ENCODE measurements at places on chromosomes 3 and 15. TPM values are rescaled to one million over a fixed set of nuclear protein-coding genes. Genes with fewer than 3 reads are reported as not detected.

Gene CCDC39
- 0.10 TPM for total RNA-seq

Gene ANKRD34C
- 0.21 TPM for total RNA-seq

Gene GP5
- 0.21 TPM for total RNA-seq

Gene PLSCR5
- not detected for total RNA-seq

Gene GPR176
- total RNA-seq: 4.1 TPM

Gene TRPM1
- not detected for total RNA-seq

Gene CKMT1B
- 4.3 TPM for total RNA-seq

Gene SLCO2A1
- total RNA-seq: 1.5 TPM

Gene KIF7
- total RNA-seq: 8.2 TPM

Gene PPARG
- total RNA-seq: 8.2 TPM

Gene NEDD4
- total RNA-seq: 31.5 TPM

Gene PLA2G4D
- total RNA-seq: not detected

Gene GOLGA8M
- 0.10 TPM for total RNA-seq

Gene MAGI1
- 62.1 TPM for total RNA-seq

Gene ISG20
- total RNA-seq: 5.1 TPM

Gene TNNC1
- 352 TPM for total RNA-seq

Gene ADGRG7
- total RNA-seq: not detected

Gene QARS1
- total RNA-seq: 301 TPM

Gene C2CD4A
- not detected for total RNA-seq

Gene WDR93
- total RNA-seq: not detected

Gene SLC2A2
- total RNA-seq: not detected

Gene HIGD2B
- not detected for total RNA-seq

Gene LRRN1
- total RNA-seq: 48.5 TPM

Gene ECE2
- not detected for total RNA-seq

Gene ZDHHC23
- total RNA-seq: 4.7 TPM

Gene MCTP2
- total RNA-seq: 16.6 TPM

Gene KCNMB2
- total RNA-seq: 6.2 TPM

Gene ELL3
- 6.1 TPM for total RNA-seq

Gene GOLGA6D
- total RNA-seq: not detected

Gene CASR
- total RNA-seq: not detected

Gene TMEM212
- not detected for total RNA-seq

Gene CHDH
- total RNA-seq: 2.6 TPM

Gene CYP19A1
- 3.0 TPM for total RNA-seq

Gene ADAMTS9
- total RNA-seq: 165 TPM

Gene HDC
- 3.4 TPM for total RNA-seq

Gene WDR53
- total RNA-seq: 6.2 TPM

Gene C3orf18
- total RNA-seq: 25.1 TPM

Gene FANCD2OS
- total RNA-seq: not detected

Gene LTF
- total RNA-seq: 13.0 TPM

Gene ACOX2
- total RNA-seq: 12.6 TPM

Gene CACNA1D
- 10.1 TPM for total RNA-seq

Gene SI
- total RNA-seq: not detected

Gene SLC12A8
- 9.0 TPM for total RNA-seq

Gene ITIH4
- 10.1 TPM for total RNA-seq

Gene PP2D1
- total RNA-seq: not detected

Gene DLL4
- total RNA-seq: 22.5 TPM

Gene THAP10
- total RNA-seq: 2.7 TPM

Gene CLDN16
- total RNA-seq: not detected

Gene FAM81A
- 3.0 TPM for total RNA-seq

Gene MBD4
- 24.6 TPM for total RNA-seq

Gene ARGFX
- total RNA-seq: not detected

Gene ZNF860
- 1.9 TPM for total RNA-seq

Gene DNASE1L3
- total RNA-seq: not detected

Gene ATP13A4
- 32.7 TPM for total RNA-seq

Gene C3orf52
- total RNA-seq: 4.2 TPM

Gene GPR149
- total RNA-seq: 0.41 TPM

Gene GP9
- not detected for total RNA-seq

Gene ATOSA
- total RNA-seq: 44.3 TPM

Gene SKOR1
- 0.31 TPM for total RNA-seq

Gene LRRC31
- total RNA-seq: not detected

All from tongue (tissue), 3 donors.